HS-5 (cell line): ENCODE measurements at places on chromosomes 3 and 15.
A peak's percentile ranks its signal among the peaks of the same experiment; 100 is the strongest.

DNA sequence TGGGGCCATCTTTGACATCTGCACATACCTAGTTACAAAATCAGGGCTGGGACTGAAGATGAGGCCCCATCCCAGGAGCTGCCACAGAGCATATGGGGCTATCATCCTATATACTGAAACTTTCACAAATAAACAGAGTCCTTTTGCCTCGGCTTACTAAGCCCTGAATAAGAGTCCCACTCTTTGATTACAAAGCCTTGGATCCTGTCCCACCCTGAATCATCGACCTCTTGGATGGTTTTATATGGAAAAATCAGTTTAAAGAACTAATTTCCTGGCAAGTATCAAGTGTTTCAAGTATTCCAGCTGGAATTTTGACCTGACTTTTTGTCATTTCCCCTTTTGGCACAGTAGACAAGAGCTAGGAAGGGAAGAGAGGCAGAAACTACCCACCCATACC is 331.3 kb upstream of the FRG2C start:
- peak; percentile 30 for DNase-seq

GRCh38 chr3:139970526-139970925 is 35.5 kb downstream of the CLSTN2 start:
- no peak for DNase-seq

DNA sequence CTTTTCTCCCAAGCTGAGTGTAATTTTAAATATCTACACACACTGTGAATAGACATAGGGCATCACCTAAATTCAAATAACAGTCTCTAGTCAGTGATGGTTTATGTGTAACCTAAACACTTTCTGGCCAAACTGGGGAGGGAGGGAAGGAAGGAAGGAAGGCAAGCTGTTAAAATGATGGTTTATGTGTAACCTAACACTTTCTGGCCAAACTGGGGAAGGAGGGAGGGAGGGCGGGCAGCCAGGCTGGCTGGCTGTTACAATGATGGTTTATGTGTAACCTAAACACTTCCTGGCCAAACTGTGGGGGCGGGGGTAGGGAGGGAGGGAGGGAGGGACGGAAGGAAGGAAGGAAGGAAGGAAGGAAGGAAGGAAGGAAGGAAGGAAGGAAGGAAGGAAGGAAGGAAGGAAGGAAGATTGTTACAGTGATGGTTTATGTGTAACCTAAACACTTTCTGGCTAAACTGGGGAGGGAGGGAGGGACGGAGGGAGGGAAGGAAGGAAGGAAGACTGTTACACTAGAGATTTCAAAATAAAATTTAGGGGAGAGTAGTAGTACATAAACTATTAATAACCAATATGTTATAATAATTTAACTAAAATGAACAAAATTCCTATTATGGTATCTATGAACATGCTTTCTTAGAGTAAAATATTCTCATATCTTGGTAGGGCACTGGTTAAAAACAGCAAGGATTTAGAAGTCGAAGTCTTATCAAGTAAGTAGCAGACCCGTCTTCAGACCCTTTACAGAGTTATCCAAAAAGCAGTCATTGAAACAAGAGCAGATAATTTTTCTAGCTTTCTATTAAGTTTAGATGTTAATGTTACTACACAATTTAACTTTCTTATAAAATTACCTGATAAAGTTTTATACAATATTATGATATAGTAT is 148.1 kb downstream of the LMLN start:
- no peak for DNase-seq

DNA sequence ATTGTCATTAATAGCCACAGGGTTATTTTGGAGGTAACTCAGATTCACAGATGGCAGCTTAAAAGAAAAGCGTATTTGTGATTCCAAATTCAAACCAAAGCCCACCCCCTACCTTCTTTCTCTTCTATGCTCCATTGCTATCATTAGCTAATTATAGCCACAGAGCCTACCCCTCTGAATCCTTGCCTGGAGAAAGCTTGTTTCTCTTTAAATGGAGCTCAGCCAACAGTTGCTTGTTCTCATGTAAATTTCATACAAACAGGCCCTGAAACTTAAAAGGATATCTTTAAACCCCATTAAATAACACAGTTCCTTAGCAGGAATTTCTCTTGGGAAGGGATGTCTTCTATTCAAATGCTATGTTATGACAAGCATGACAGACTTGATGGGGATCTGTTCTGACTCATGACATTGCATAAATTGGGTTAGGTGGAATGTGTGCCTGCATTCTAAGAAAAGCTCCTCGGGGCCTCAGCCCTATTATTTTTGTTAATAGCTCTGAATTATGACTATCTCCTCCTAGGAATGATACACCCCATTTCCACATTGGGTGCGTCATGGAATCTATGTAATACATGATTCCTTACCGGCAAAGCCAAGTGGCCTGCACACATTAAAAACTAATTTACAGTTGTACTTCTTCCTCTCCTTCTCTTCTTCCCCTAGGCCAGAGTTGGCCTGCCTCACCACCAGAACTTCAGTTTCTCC is 265.8 kb downstream of the TAFA4 start:
- DNase-seq: peak; percentile 65

- no peak for DNase-seq
Measured at GRCh38 chr3:481111-481510, 284.5 kb downstream of the CHL1 start.

DNA sequence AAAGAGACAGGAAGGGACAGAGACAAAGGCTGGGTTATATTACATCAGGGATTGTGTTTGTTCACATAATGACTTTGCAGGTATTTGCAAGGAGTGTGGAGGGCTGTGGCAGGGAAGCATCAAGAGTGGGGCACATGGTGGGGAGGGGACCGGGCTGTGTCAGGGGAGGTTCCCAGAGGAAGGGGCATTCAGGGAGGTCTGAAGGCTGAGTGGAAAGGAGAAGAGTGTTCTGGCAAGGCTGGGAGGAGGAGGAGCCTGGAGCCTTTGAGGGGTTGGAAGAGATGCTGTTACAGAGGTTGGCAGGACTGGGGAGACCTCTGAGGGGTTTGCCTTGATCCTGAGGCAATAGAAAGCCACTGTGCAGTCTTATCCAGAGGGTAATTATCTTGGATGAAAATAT is 49.4 kb downstream of the EXOG start:
- DNase-seq: no peak

- DNase-seq: no peak
Measured at GRCh38 chr3:16419640-16420241, 93.8 kb downstream of the RFTN1 start.

DNA sequence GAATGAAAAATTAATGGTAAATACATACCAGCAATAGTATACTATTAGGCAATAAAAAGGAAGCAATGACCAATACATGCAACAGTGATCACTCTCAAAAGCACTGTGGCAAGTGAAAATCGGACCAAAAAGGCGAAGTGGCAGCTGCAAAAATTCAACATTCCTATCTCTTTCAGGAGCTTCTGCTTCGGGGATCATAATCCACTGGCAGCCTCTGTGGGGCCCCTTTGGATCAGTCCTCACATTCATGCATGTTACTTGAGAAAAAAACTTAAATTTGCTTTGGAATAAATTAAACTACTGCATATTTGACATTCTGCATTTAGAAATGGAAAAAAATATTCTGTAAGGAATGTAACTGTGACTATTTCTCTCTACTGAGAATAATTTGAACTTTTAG is 425.6 kb downstream of the NR2F2 start:
- no peak for DNase-seq

- DNase-seq: no peak
Measured at GRCh38 chr3:59341459-59341858, 291.6 kb upstream of the CFAP20DC start.

GRCh38 chr3:116165135-116165534 is 280.2 kb downstream of the LSAMP start:
- no peak for DNase-seq

DNA sequence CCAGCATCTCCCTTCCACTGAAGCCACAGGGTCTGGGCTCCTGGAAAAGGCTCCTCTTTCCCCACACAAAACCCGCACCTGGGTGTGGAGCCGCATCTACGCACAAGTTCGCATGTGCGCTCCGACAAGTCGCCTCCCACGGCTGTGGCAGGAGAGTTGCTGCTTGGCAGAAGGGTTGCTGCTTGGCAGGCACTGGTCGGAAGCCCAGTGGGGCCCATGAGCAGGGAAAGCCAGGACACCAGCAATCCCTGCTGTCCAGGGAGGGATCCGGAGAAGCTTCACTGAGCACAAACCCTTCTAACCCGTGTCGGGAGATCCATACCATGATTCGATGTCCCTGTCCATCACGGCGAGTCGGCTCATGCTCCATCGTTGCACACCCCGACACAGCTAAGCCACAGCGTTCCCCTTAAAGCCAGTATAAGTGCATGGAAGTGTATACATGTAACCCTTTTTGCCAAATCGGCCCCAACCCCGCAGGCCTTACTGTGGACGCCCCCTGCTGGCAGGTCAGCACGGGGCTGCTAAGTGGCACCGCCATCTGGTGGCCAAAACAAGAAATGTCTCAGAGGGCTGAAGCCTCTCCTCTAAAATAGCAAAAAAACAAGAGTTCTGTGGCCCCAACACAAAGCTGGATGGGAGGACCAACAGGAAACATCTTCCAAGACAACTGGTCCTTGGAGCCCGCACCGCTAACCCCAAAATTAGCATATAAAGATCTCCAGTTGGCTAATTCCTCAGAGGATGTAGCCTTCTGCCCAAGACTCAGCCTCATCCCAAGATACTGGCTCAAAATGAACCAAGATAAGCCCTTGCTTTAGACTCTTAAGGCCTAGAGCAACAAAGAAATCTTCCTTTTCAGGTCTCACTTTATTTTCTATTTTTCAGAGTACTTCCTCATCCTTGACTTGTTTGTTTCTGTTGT is 8.3 kb downstream of the ANKRD63 start:
- peak; percentile 52 for DNase-seq

- no peak for DNase-seq
Measured at GRCh38 chr15:50911621-50912020, 3.1 kb downstream of the AP4E1 start.

GRCh38 chr3:20008646-20009045 is 3.4 kb downstream of the PP2D1 start:
- DNase-seq: no peak

DNA sequence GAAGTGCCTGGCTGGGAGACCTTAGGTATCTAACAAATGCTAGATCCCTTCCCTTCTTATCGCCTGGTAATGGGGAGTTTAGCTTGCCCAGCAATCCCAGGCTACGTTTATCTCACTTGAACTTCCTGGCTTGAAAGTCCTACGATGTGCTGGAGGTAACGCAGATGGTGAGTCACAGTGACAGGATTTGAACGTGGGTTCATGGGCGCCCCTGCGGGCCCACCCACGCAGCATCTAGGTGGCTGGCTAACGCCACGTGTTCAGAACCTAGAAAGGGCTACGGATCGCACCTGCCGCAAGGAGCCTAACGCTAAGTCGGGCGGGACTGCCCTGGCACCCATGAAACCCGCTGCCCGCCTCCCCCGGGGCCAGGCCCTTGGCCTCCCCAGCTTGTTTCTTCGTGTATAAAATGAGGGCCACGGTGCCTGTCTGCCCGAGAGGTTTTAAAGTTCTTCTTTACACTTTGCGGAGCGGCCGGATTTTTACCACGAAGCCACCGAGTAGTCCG is 600 bp upstream of the USP3 start:
- peak; percentile 65 for DNase-seq

DNA sequence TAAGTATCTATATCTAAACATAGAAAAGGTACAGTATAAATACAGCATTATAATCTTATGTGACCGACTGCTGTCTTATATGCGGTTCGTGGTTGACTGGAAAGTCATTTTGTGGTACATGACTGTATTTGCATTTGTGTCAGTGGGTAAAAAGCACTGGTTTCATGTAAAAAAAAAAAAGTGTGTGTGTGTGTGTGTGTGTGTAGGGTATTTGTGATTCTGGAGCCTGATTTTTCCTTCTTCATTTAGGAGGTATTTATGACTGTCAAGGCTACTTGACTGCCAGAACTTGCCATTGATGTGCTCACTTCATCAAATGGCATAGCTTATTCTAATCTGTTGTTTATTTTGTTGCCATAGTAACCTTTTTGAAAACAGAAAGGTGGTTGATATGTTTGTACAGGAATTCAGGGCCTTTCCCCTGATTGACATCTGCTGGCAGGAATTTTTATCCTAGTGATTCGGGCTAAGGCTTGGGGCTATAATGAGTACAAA is 63.2 kb downstream of the AKAP13 start:
- no peak for DNase-seq

- peak; percentile 97 for DNase-seq
Measured at GRCh38 chr15:78988361-78988911, 43.6 kb upstream of the CTSH start.

- no peak for DNase-seq
Measured at GRCh38 chr3:153266619-153267018, 104.6 kb downstream of the RAP2B start.

DNA sequence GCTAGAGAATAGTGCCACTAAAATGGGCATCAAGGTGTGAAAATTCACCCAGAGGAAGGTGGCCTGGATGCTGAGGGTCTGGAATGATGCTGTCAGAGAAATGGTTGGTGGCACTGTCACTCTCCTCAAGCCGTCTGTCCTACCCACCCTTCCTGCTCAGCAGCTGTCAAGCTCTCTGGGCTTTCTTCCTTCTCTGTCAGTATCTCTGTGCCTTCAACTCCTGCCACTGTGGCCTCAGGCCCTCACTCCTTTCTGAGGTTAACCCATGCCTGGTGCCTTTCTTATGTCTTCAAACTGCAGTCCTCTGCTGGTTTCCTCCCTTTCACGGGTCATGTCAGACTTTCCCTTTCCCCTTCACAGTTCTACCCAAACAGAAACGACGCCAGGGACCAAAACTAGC is 4.4 kb downstream of the MYO5C start:
- DNase-seq: no peak

GRCh38 chr3:149247929-149248691 is 26.5 kb upstream of the CP start:
- no peak for DNase-seq

GRCh38 chr3:52220380-52221026 is 4.9 kb downstream of the TLR9 start:
- no peak for DNase-seq

DNA sequence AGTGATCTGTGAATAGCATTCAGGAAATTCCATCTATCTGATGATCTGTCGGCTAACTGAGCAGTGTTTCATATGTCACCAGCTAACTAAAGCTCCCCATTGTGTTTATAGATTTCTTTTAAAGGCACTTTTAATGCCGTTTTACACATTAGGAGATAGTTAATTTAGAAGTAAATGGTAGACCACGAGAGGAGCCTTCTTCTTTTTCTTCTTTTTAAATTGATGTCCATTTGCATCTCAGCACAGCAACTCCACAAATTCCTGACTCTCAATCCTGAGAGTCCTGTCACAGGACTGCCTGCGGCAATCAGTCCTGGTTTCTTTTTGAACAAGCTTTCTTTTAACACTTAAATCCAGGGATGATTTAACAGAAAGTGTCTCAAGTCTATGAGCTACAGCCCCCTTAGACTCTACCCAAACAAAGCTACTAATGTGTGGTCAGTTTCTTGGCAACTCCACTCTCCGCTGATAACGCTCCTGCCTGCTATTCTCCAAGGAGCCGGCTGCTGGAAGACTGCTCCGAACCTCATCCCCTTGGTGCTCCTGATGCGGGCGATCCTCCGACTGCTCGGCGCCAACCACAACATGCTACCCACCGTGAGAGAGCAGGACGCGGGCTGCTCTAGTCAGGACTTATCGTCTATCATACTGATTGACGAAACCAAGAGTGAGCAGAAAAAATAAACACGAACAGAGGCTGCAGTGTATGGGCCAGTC is 421.4 kb downstream of the MECOM start:
- peak; percentile 49 for DNase-seq

- DNase-seq: no peak
Measured at GRCh38 chr3:118412503-118412902, 622.1 kb downstream of the IGSF11 start.

GRCh38 chr3:11606865-11607440 is 36.8 kb downstream of the VGLL4 start:
- DNase-seq: no peak

GRCh38 chr3:29936054-29936453 is 655.2 kb downstream of the RBMS3 start:
- no peak for DNase-seq
